Liver (tissue), 10 donors: ENCODE measurements at places on chromosomes 7 and 10. TPM values are rescaled to one million over a fixed set of nuclear protein-coding genes. Genes with fewer than 3 reads are reported as not detected.
A peak's percentile ranks its signal among the peaks of the same experiment; 100 is the strongest.

CYP3A5 gene
- 1,413 TPM for total RNA-seq

GRCh38 chr10:79146611-79147130 lies 77.9 kb downstream of the ZMIZ1 start:
- peak overlapping the region; percentile 83 for H3K27ac ChIP-seq
- peaks cover 43% of the 10 kb centered on the region for H3K4me1 ChIP-seq
- no peak for DNase-seq

EBLN1 gene
- total RNA-seq = not detected

GRCh38 chr7:38185395-38186307 lies 7.6 kb downstream of the STARD3NL start:
- no peak for DNase-seq
- no peak overlapping the region for H3K4me3 ChIP-seq
- H3K27ac ChIP-seq = no peak overlapping the region

PILRA gene
- total RNA-seq = 2.8 TPM
